Uterine smooth muscle cell (primary cell): ENCODE measurements at places on chromosomes 5 and 9. TPM values are rescaled to one million over a fixed set of nuclear protein-coding genes. Genes with fewer than 3 reads are reported as not detected.

The PCDHGA9 gene
- total RNA-seq: 4.0 and 4.2 TPM in 2 replicates

The SLC9A3 gene
- total RNA-seq: 0.75 and 1.2 TPM in 2 replicates

The IL3 gene
- total RNA-seq: not detected in 2 replicates

The NDST1 gene
- total RNA-seq: 33.4 and 39.5 TPM in 2 replicates

The NUP214 gene
- 16.0 and 23.0 TPM in 2 replicates for total RNA-seq

The STK32A gene
- total RNA-seq: 0.22 and 1.2 TPM in 2 replicates

The PLCXD3 gene
- 5.5 and 23.2 TPM in 2 replicates for total RNA-seq

The ARHGEF39 gene
- total RNA-seq: 0.87 and 4.4 TPM in 2 replicates

The OGN gene
- 0.33 and 0.37 TPM in 2 replicates for total RNA-seq

The CAVIN4 gene
- total RNA-seq: 0.89 and 1.6 TPM in 2 replicates

The C5orf15 gene
- 38.6 and 43.1 TPM in 2 replicates for total RNA-seq

The ZBTB34 gene
- 5.5 and 5.7 TPM in 2 replicates for total RNA-seq

The CDKN2B-AS1 gene
- 4.1 and 4.9 TPM in 2 replicates for total RNA-seq

The ADRB2 gene
- 0.12 and 0.22 TPM in 2 replicates for total RNA-seq

The SLCO6A1 gene
- total RNA-seq: not detected in 2 replicates

The MCTP1 gene
- total RNA-seq: 33.0 and 36.5 TPM in 2 replicates

The ZNF366 gene
- total RNA-seq: under 0.01 TPM in 1 of 2 replicates, not detected in the other

The LCN15 gene
- not detected in 2 replicates for total RNA-seq

The VLDLR gene
- total RNA-seq: 27.1 and 37.4 TPM in 2 replicates

The KCNV2 gene
- total RNA-seq: not detected in 2 replicates

The MCIDAS gene
- not detected in 2 replicates for total RNA-seq

The ADAMTS16 gene
- total RNA-seq: 0.77 and 1.1 TPM in 2 replicates

The TUSC1 gene
- 10.4 and 14.9 TPM in 2 replicates for total RNA-seq

The PCDHB2 gene
- total RNA-seq: 0.55 and 2.0 TPM in 2 replicates
